ENCODE measurements at places on chromosomes 5 and 9.

DNA sequence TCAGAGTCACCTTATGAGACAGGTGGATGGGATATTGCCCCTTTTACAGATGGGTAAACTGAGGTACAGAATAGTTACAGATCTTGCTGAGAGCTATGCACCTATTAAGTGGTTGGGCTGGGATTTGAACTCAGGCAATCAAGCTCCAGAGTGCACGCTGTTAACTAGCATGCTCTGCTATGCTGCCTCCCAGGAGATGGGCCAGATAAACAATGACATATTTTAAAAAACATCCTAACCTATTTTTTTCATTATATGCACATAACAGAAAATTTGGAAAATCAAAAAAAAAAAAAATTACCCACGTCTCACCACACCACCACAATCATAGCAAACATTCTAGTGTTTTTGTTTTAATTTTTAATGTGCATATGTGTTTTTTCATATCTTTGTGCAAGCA, 123.4 kb upstream of the STC2 start:
- DNase-seq, result no peak

GRCh38 chr5:35815089-35815936, 41.4 kb upstream of the IL7R start:
- no peak for DNase-seq

- DNase-seq, result no peak
These were observed 45.0 kb upstream of the SLC28A3 start for GRCh38 chr9:84385386-84386040.

DNA sequence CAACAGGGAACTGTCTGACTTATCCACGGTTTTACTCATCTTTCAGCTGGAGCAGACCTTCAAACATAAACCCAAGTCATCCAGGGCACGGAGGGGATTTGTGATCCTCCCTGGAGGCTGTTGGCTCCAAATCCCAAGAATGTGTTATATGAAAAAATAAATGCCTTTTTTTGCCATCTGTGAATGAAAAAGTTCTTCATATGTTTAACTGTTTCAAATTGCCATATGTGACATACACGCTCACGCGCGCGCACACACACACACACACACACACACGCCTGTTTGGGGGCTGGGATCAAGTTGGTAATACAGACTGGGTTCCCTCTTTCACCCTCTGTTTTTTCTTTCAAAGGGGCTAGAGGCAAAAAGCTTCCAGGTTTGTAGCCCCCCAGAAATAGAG, 164.4 kb upstream of the EFNA5 start:
- no peak for DNase-seq

DNA sequence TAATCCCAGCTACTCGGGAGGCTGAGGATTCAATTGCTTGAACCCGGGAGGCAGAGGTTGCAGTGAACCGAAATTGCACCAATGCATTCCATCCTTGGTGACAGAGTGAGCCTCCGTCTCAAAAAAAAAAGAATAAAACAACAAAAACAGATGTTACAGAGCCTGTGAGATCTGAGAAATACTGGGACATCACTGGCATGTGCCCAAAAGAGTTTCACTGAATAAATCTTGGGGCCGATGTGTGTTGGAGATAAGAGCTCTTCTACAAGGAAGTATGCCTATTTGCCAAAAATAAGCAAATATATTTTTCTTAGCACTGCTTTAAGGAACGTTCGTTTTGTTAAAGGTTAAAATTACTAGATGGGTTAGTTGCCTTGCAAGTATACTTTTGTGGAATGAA, 55.1 kb downstream of the KIAA1958 start:
- DNase-seq, result no peak

Data from pulmonary artery endothelial cell (primary cell).